NCI-H524 treated with DMSO at 0.1 percent for 48 hours (cell line): ENCODE measurements at places on chromosomes 1 and 21.

DNA sequence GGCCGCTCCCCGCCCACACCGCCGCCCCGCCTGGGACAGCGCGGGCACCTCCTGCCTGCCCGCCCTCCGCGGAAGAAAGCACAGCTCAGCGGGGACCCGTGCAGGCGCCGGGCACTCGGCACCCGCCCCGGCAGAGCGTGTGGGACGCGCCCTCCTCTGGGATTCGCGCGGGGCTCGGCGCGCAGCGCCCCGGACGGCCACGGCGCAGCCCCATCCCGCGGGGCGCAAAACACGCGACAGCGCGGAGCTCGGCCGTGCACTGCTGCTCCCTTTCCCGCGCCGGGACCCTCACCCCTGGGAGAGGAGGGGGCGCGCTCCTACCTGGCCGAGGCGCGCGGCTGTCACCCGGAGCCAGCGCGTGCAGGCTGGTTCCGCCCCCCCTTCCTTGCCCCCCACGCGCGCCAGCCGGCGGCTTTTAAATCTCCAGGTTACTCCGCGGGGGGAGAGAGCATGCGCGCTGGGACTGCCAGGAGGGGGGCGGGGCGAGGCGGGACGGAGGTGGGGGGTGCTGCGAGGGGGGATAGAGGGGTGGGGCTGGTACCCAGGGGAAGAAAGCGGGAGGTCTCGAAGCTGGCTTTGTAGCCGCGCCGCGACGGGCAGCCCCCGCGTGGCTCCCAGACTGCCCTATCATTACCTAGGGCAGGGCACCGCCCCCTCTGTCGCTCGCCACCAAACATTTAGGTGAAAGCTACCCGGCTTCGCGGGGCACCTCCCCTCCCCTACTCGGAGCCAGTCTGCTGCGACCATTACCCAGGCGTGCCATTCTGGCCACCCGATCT, at the start of gene SLC45A3:
SLC45A3 (minus strand) TSS at position 437 of the 779 bp plus-strand sequence. CDS start 15,853 bp downstream, outside the sequence.
- no peak for DNase-seq

DNA sequence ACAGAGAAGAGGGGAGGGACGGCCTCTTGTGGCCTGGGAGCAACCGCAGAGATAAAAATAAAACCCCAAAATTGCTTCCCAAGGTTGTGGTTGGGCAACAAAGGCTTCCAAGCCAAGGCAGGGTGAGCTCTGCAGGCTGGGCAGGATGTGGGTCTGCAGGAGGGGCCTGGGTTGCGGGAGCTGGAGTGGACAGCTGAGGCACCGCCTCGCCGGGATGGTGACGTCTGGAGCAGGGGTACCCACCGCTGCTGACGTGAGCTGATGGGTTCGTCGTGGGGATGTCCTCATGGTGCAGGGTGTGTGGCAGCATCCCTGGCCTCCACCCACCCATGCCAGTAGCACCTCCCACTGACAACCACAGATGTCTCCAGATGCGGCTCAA, 3.7 kb downstream of the AURKAIP1 start:
- no peak for DNase-seq

- no peak for DNase-seq
Observed at GRCh38 chr1:110254604-110255391, 44.7 kb downstream of the KCNC4 start.

- DNase-seq: no peak
Observed at GRCh38 chr1:48792961-48793360, 16.3 kb upstream of the BEND5 start.

GRCh38 chr1:18707696-18708257, 77.1 kb downstream of the PAX7 start:
- no peak for DNase-seq

GRCh38 chr1:229896861-229897260, 170.2 kb upstream of the GALNT2 start:
- no peak for DNase-seq

DNA sequence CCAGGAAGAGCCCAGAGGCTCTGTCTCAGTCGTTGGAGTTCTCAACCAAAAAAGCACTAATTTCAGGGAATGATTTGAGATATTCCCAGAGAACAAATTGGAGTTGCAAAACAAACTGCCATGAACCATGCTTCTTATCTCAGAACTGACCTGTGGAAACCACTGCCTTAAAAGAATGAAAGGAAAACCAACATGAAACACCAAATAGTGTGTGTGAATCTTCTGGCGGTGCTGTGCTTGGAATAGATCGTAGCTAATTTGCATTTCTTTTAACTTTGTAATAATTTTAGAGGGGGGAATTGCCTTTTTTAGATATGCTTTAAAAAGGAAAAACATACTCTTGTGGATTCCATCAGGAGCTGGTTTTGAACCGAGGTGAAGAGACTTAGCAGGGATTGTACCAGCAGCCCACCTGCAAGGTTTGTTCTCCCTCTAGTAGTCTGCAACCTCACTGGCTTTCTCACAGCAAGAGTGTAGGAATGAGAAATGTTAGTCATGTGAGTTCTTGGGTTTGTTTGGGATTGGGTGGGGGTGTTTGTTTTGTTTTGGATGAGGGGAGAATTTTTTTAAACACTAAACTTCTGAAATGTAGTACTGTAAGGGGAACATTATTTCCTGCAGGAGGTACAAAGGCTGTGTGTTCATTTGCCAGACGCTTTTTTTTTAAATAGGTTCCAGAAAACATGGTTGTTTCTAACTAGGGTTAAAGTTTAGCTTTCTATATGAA, 45.7 kb upstream of the ANGPTL1 start:
- DNase-seq: no peak

DNA sequence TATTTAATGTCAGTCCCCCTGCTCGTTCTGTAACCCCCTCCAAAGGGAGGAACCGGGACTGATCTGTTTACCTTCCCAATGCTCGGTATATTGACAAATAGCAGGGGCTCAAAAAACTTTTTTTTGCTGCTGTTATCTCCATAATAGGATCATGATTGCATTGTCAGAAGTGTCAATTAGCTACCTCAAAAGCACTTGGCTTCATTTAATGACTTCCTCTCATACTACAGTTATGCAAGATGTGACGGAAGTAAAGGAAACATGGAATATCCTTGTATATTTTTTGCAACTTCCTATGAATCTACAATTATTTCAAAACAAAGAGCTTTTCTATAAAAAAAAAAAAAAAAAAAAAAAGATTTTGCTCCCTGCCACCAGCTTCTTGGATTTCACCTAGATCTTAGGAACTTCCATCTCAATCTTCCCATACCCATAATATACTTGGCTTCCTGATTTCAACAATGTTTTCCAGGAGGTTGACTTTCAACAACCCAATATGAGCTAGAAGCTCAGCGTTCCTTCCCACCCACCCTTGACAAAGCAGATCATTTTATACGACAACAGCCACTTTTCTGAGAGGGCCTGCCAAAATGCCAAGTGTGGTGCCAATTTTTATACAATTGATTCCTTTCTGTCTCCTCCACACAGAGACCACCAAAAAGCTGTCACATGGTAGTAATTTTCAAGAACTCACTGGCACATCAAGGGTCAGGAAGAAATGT, 71.7 kb downstream of the SETD4 start:
- no peak for DNase-seq

DNA sequence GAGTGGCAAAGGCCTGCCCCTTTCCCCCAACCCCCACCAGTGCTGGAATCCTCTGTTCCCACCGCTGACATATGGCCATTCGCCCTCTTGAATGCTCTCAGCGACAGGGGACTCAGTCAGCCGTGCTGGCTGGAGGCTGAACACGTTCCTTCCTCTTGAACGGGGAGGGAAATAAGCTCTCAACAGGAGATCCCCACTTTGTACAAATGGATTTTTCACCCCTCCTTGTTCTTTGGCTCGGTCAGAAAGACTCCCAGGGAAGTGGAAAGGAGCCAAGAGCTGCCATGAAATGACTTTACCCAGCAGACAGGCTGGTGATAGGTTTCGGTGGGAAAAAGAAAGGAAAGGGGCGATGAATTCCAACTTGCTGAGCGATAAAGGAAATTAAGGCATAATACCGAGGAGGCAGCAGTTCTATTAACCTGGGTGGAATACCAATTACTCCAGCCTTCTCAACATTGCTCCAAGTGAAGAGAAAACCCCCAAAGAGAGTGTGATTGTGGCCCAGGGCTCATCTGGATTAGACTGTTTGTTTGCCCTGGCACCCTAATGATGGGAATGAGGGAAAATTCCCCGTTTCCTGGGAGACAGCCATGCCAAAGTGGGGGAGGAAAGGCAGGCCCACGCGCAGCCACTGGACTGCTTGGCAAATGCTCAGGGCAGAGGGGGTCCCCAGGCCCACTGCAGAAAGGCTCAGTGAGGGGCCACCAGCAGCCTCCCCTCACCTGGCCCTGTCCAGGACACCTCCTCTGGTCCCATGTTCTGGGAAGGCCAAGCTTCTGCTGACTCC, 23.9 kb downstream of the LRP8 start:
- DNase-seq: peak; percentile 29

- no peak for DNase-seq
Observed at GRCh38 chr1:118047006-118047649, 117.6 kb downstream of the WDR3 start.

DNA sequence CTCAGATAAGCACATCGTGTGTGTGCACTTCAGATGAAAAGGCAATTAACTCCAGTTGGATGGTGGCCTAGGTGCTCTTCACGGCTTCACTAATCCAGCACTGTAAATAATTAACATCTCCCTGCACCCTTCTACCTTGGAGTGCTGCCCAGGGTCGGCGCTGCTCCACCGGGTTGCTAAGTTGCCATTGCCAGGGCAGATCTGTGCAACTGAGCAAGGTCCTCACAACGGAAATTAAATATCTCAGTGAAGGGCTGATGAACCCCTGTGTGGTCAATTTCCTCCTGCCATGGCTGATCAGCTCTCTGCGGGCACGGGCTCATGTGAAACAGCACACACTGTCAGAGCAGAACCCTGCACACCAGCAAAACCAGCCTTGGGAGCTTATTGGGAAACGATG, 63.2 kb downstream of the SYDE2 start:
- DNase-seq: peak; percentile 86

DNA sequence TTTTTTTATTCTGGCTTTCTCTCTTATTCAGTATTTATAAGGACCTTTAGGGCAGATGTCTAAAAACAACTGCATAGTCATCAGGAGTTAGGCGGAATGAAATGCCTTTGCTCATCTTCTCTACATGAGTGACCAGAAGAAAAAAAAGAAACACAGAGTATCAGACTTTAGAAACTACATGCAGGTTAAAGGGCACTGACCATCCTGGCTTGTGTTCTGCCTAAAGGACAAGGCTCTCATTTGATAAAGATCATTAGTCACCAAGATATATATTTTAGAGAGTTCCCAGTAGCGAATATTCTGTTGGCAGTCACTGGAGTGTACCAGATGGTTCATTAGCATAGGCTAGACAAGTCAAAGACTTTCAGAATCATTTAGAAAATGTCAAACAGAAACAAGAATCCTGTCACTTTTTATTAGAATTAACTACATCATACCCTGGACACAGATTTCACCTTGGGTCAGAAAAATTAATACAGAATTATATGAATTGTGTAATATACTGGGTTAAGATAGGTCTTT, 145.6 kb downstream of the NR5A2 start:
- no peak for DNase-seq

DNA sequence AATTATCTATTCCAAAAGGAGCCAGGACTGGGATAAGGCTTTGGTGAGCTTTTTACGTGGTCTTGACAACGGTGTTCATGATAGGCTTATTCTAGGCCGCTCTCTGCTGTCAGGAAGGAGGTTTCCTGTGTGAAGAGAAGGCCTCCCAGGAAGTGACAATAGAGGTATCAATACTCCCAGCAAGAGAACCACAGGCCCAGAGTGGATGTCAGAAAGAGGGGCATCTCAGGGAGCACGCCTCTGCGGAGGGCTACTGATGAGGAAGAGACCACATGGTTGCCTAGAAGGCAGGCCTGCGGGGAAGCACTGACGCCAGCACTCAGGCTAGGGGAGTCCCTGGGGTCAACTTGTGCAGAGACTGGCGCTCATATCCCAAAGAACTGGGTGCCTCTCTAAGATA, 60.4 kb downstream of the ITPKB start:
- no peak for DNase-seq

- peak; percentile 64 for DNase-seq
Observed at GRCh38 chr1:211371406-211372105, 44.9 kb downstream of the TRAF5 start.

DNA sequence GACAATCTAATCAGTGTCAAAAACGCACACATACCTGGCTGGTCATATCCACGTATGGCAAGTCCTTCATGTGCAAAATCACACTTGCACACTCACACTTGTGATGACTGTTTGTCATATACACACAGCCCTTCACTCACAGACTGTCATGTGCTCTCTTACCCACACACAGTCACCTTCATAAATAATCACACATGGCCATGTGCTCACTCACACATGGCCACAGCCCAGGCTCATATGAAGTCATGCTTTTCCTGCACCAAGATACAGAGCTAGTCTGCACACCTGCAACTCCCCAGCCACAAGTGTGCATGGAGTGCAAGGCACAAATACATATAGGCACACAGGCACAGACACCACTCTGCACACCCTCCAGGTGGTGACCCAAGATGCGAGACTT, 45.4 kb upstream of the FOXO6 start:
- no peak for DNase-seq

GRCh38 chr1:6097824-6098223, 52.1 kb downstream of the KCNAB2 start:
- DNase-seq: no peak

- DNase-seq: peak; percentile 37
Observed at GRCh38 chr1:234546890-234547788, 62.8 kb downstream of the IRF2BP2 start.

- DNase-seq: no peak
Observed at GRCh38 chr1:76835203-76835602, 32.1 kb upstream of the ST6GALNAC5 start.
